Activated naive CD4-positive, alpha-beta T cell (primary cell): ENCODE measurements at places on chromosomes 12 and 14.

DNA sequence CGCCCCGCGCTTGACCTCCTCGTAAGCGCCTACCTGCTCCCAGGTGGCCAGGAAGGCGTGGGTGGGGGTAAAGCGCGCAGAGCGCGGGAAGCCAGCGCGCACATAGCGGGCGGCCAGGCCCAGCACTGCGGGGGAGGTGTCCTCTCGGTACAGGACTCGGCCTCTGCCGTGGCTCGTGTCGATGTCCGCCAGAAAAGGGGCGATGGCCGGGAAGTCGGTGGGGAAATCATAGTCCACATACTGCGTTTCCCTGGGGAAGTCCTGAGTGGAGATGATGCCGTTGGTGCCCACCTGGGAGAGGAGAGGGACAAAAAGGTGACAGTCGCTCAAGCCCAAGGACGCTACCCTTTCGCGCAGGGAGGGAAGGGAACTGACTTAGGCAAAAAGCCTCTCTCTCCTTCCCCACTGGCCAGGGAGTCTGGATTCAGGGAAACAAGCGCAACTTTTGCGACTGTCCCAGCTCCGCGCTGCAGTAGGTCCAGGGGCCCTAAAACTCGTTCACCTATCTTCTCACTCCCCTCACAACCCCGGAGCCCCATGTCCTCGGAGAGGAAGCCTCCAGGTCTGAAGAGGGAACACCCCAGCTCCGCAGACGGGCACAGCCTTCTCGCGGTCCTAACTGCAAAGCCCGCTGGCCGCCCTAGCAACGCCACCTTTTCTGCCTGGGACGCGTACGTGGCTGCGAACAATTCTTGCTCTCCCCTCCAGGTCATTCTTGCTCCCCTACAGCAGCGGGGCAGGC, 815 bp downstream of the NID2 start:
- no peak for DNase-seq

GRCh38 chr14:85959063-85959462, 429.1 kb downstream of the FLRT2 start:
- DNase-seq, result no peak

- DNase-seq, result peak; percentile 90
Observed at GRCh38 chr12:121793838-121794533, 498 bp upstream of the RHOF start.

GRCh38 chr12:68158432-68158831, 1.1 kb downstream of the IFNG start:
- no peak for DNase-seq

GRCh38 chr12:21301-22189, 45.0 kb upstream of the IQSEC3 start:
- no peak for DNase-seq

DNA sequence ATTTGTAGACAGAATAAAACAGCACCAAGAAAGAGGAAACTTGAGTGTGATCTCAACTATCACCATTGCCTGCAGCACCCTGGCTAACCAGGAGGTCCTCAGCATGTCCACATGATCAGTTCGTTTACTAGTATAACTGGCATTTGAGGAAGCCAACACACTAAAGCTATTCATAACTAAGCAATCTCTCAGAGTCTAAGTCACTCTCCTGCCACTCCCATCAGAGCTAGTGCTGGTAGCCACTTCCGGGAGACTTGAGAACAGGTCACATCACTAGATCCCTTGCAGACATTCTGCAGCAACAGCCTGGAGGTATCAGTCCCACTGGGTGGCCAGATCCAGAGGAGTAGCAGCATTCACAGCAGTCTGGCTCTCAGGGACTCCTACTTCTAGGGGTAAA, 352.9 kb upstream of the OR4E1 start:
- no peak for DNase-seq

- DNase-seq, result no peak
Observed at GRCh38 chr12:4518106-4518728, 20.5 kb upstream of the RAD51AP1 start.

DNA sequence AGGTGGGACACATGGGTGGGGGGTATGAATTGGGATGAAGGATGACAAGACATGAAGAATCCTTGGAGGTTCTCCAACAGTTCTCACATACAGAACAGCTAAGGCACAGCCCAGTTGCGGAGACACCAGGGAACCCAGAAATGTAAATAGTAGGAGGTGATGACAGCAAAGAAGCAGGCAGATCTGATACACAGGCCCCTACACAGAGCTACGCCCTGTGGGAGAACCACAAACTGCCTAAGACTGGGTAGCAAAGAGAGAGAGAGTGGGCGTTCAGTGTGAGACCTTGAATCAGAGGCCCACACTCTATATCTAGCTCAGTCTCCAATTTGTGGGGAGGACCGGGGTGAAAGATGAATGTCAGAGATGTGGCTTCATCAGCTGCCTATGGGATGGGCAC, 9.5 kb upstream of the NUMB start:
- DNase-seq, result no peak
